CD4-positive, alpha-beta T cell treated with Interleukin-4 for 1 hour (primary cell): ENCODE measurements at places on chromosomes 13 and 19.
A peak's percentile ranks its signal among the peaks of the same experiment; 100 is the strongest.

GRCh38 chr13:24613755-24614154, 66.5 kb upstream of the ATP12A start:
- no peak for DNase-seq

DNA sequence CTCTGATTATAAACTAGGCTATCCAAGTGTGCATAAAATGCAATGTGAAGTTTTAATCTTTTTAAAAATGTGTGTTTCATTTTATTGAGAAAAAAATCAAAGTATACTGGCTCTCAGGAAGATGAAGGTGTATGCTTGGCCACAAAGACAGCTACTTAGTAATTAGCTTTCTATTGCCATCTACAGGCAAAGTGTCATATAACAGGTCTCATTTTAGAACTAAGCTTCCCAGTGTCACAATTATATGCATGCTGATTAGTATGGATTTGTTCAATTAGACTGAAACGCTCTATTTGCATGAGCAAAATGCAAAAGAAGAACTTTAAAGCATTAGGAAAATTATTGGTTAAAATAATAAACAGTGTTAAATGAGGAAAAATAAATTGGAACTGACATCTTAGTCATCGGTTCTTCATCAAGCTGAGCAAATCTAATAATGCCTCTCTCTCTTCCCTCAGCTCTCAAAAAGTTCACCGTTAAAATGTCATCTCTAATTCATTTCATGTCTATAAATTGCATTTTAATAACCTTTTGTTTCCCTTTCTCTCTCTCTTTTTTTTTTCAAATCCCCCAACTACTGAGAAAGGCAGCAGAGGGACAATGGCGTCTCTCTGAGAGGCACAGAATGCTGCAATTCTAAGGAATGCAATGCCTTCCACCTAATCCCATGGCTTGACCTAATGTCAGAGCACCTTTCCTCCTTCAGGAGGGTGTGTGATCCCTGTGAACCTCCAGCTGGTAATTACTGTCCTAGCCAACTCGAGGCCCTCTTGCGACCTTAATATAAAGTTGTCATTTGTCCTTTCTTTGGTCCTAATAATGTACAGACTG, 313.1 kb upstream of the MAB21L1 start:
- DNase-seq, result no peak

GRCh38 chr13:37491661-37492060, 106.9 kb downstream of the POSTN start:
- DNase-seq, result no peak

- DNase-seq, result no peak
Observed at GRCh38 chr19:29819986-29820385, 8.2 kb downstream of the CCNE1 start.

DNA sequence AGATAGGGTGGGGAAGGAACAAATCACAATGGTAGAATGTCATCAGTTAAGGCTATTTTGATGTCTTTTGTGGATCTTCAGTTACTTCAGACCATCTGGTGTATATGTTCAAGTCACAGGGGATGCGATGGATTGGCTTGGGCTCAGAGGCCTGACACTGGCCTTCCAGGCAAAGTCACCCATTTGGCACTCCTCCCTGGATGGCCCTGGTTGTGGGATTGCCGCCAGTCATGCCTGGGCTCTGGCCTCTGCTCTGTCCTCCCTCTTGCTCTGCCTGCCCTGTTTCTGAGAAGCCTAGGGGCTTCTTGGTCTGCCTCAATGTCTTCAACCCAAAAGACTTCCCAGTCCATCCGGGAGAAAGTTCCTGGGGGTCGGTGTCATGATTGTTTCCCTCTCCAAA, 50.2 kb downstream of the ZNF146 start:
- DNase-seq, result peak; percentile 9

DNA sequence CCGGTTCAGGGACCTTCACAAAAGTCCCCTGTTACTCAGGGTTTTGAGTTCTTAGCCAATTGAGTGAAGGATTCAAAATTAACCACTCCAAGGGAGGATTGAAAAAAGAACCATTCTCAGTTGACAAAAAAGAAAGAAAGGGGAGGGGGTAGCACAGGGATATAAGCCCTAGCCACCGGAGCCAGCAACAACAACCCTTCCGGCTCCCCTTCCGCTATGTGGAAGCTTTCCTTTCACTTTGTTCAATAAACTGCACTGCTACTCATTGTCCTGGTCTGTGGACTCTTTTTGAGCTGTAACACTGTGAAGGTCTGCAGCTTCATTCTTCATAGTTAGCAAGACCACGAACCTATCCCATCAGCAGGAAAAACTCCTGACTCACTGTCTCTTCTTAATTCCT, 1488.1 kb upstream of the PRR20A start:
- DNase-seq, result no peak

GRCh38 chr19:1933244-1933643, 7.7 kb upstream of the CSNK1G2 start:
- no peak for DNase-seq

- DNase-seq, result no peak
Observed at GRCh38 chr19:40387155-40387554, 2.8 kb downstream of the HIPK4 start.

- peak; percentile 64 for DNase-seq
Observed at GRCh38 chr19:8654591-8655339, 24.3 kb downstream of the NFILZ start.

DNA sequence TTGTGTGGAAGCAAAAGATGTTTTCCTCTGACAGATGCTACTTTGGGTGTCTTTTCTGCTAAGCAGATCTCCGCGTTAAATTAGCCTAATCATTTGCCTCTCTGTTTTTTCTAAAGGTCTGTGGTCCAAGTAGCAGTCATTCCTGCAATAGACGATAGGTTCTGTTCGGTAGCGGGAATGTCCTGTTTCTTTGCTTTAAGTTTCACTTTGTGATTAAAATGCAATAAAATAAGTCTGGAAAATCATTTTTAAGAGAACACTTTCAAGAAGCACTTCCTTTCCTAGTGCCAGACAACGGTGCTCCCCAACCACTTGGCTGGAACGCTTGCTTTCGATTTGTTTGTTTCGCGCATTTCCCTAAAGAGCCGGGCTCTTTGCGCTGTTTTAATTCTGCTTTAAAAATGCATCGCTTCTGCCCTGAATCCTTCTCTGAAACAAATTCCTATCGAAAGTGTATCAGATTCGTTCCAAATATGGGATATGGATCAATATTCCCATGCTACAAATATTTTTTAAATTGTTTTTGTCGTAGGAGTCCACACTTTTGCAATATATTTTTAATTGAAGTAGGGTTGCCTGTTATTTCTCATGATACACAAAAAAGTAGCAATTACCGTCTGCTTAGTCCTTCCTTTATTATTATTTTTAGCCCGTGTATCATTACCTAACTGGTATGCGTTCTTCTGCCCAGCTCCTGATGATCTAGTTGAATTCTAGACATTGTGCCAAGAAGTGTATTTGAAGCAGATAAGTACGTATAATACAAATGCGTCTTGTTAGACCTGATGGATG, 14.2 kb downstream of the ZIC2 start:
- no peak for DNase-seq

GRCh38 chr13:112639521-112639920, 50.3 kb upstream of the ATP11A start:
- no peak for DNase-seq

DNA sequence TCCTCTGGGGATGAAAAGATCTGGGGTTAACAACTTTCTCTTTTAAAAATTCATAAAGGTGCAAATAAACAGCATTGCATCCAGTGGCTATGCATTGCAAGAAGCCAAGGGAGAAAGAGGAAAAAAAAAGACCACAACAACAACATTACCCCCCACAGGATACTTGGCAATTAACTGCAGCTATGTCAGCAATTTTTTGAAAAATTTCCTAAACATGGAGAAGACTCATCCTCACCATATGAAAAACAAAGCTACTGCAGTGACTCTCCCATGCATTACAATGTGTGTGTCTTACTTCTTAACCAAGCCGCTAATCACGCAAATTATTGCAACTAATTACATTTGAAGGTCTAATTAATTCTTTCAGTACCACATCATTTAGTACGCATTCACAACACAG, 309.8 kb upstream of the ZNF507 start:
- DNase-seq, result no peak

- DNase-seq, result no peak
Observed at GRCh38 chr13:113537909-113538688, 46.5 kb upstream of the TFDP1 start.

DNA sequence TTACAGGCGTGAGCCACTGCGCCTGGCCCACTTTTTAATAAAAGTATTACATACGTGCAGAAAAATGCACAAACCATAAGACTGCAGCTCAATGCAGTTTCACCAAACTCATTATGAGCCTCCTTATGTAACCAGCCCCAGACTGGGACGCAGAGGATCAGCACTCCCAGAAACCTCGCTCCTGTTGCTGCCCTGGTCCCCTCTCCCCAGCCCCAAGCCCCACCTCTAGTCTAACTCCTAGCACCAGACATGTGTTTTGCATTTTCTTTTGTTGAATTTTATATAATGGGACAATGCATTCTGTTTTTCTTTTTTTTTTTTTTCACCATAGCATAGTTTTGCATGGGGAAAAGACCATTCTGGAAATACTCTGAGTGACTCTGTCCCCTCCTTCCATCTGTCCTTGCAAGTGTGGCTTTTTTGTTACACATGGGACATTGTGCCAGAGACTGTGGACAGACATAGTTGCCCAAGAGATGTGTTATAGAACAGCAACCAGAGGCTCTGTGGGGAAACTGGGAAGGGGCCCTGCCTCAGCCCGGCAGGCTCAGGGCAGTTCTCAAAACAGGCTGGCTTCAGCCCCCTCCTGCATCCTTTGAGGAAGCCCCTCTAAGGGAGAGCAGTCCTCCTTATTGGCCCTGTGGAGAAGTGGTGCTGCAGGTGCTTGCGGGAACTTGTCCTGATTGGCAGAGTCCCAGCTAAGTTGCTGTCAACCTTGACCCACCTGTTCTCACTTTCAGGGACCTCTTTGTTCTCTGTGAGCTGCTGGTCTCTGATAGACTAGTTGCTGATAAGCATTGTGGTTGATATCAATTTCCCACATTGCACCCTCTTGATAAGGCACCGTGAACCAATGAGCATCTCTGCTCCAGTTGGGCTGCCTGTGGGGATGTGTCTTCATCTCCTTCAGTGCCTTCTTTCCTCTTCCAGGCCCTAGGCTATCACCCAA, 13.8 kb upstream of the OLFM4 start:
- no peak for DNase-seq

- DNase-seq, result no peak
Observed at GRCh38 chr13:99296398-99296797, 10.8 kb downstream of the GPR183 start.

DNA sequence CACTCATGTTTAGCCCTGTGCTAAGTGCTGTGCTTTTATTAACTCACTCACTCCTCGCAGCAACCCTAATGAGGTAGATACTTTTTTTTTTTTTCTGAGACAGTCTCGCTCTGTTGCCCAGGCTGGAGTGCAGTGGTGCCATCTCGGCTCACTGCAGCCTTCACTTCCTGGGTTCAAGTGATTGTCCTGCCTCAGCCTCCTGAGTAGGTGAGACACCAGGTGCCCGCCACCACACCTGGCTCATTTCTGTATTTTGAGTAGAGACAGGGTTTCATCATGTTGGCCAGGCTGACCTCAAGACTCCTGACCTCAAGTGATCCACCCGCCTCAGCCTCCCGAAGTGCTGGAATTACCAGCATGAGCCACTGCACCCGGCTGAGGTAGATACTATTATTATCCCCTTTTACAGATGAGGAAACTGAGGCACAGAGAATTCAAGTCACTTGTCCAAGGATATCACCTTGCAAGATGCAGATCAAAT, 2.5 kb downstream of the ITPKC start:
- DNase-seq, result no peak

GRCh38 chr13:110403315-110403714, 96.2 kb downstream of the COL4A2 start:
- no peak for DNase-seq

DNA sequence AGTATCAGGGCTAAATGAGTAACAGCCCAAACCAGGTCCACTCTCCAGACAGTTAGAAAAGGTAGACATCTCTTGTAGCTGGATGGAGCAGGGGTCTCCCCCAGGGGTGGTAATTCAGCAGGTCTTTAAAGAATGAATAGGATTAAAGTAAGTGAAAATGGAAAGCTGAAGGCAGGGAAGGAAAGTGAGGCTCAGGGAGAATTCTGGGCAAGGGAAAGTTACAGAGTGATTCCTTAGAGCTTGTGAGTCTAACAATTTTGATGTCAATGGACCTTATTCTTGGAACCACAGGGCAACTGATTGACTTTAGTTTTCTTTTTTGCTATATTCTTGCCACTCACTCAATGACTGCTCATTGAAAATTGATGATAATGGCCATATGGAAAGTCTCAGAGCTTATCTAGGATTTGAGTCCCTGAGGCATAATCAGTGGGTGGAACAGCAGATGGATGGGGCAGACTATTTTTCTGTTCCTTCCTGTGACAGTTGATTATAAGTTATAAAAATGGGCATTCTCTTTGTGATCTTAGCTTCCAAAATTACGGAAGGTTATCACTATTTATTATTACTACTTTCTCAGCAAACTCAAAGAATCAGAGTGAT, 76.9 kb downstream of the LRCH1 start:
- DNase-seq, result no peak

GRCh38 chr19:8138201-8138600, 11.2 kb downstream of the FBN3 start:
- no peak for DNase-seq

DNA sequence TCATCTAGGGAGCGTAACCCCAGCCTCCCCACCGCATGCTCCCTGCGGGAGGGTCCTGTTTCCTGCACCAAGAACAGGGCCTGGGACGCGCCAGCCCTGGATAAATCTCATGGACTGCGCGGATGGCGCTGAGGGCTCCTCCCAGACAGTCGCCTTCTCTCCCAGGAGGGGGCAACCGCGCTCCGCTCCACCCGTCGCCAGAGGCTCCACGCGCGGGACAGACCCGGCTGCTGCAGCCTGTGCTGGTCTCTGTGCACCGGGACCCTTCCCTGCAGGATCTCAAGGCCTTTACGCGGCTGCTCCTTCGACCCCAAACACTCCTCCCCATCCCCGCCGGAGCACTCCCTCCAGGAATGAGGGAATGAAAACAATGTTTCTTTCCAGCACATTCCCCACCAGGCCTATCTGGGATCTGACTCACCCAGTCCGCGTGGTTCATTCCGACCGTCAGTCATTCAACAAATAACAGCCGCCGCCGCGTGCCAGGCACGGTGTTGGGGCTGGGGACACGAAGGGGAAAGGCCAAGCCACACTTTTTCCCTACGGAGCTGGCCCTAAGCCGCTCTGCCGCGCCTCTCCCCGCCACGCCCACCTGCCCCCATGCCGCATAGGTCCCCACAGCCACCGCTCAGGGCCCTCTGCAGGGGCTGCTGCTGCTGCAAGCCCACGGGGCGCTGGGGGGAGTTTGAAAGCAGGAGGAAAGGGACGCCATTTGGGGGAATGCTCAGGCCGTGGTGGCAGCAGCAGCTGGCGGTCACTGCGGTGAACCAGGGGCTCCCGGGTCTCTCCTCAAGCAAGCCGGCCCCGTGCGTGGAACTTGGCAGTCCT, 6.0 kb downstream of the PNMA8B start:
- DNase-seq, result no peak

GRCh38 chr19:14301150-14301549, 80.1 kb upstream of the ADGRE5 start:
- no peak for DNase-seq

DNA sequence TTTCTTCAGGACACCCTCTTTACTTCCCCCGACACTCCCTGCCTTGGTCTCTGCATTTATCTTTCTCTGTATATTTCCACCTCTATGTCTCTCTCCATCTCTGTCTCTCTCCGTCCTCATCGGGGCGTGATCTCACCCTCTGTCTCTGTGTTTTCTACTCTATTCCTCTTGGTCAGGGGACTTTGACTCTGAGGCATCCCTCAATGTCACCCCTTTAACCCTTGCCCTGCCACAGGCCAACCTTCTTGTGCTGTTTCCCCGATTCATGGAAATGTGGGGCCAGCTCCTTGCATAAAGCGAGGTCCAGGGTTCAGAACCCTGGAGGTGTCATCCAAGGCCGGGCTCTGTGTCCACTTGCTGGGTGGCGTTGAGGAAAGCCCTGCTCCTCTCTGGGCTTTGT, 46.8 kb downstream of the COLGALT1 start:
- DNase-seq, result no peak
